Activated naive CD4-positive, alpha-beta T cell treated with anti-CD3 and anti-CD28 coated beads for 36 hours (primary cell): ENCODE measurements at places on chromosomes 6 and 20. TPM values are rescaled to one million over a fixed set of nuclear protein-coding genes. Genes with fewer than 3 reads are reported as not detected.

The CNR1 gene
- not detected for total RNA-seq

The EPPIN gene
- total RNA-seq, result not detected

GRCh38 chr6:141140905-141141304 lies 991.8 kb upstream of the GJE1 start:
- no peaks in the 10 kb centered on the region for H3K4me1 ChIP-seq
- no peaks in the 10 kb centered on the region for H3K36me3 ChIP-seq
- no peak for DNase-seq
- H3K4me3 ChIP-seq, result no peak overlapping the region
- H3K27me3 ChIP-seq, result no peaks in the 10 kb centered on the region

The MUCL3 gene
- not detected for total RNA-seq

- peaks cover 79% of the 10 kb centered on the region for H3K4me1 ChIP-seq
- peak overlapping the region; percentile 99 for H3K4me3 ChIP-seq
- H3K27ac ChIP-seq, result peak overlapping the region; percentile 88
- DNase-seq, result no peak
- H3K27me3 ChIP-seq, result no peaks in the 10 kb centered on the region
Observed at GRCh38 chr6:25963426-25964123, 973 bp downstream of the TRIM38 start.

- H3K4me1 ChIP-seq, result peaks cover 2% of the 10 kb centered on the region
- peaks cover 11% of the 10 kb centered on the region for H3K36me3 ChIP-seq
- no peak overlapping the region for H3K4me3 ChIP-seq
- no peak for DNase-seq
Observed at GRCh38 chr6:15546591-15546990, 116.2 kb downstream of the DTNBP1 start.

GRCh38 chr6:133741375-133741861 lies 147.5 kb upstream of the TCF21 start:
- H3K36me3 ChIP-seq, result no peaks in the 10 kb centered on the region
- DNase-seq, result no peak
- H3K4me3 ChIP-seq, result no peak overlapping the region
- no peaks in the 10 kb centered on the region for H3K4me1 ChIP-seq
- H3K27me3 ChIP-seq, result peaks cover 10% of the 10 kb centered on the region

DNA sequence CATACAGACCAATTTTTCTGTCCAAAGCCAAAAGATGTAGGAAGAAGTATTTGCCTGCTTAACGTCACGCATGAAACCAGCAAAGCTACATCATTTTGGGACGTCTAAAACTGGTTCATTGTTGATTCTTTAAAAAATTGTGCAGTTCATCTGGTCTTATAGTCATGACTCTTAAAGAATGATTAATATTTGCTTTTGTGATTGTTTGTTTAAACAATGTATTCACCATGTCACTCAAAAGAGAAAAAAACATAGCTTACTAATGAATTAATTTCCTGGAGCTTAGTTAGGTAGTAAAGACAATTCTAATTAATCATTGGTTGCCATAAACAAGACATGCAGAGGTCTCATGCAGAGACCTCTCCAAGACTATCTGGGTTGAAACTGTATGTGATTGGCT lies 157.3 kb downstream of the RPS12 start:
- no peak overlapping the region for H3K27ac ChIP-seq
- no peaks in the 10 kb centered on the region for H3K4me1 ChIP-seq
- H3K27me3 ChIP-seq, result peaks cover 8% of the 10 kb centered on the region
- H3K36me3 ChIP-seq, result no peaks in the 10 kb centered on the region

DNA sequence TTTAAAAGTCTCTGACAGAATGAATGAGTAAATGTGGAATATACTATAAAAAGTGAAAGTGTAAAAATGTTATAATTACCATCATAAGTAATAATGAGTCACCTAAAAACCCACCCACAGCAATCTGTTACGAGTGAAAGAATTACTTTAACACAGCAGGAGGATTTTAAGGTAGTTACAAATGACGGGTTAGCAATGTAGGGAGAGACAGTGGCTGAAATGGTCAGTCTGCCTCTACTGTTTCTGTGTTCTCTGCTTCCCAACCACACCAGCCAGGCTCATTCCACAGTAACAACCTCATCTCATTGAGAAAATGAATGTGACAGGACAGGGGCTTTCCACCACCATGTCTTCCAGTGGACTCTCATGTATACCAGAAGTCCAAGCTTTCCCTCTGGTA lies 124.4 kb upstream of the KCNK16 start:
- H3K27ac ChIP-seq, result no peak overlapping the region
- peaks cover 28% of the 10 kb centered on the region for H3K27me3 ChIP-seq
- no peak overlapping the region for H3K4me3 ChIP-seq
- H3K4me1 ChIP-seq, result peaks cover 11% of the 10 kb centered on the region
- H3K36me3 ChIP-seq, result no peaks in the 10 kb centered on the region
